ENCODE measurements at places on chromosomes 1 and 21.

GRCh38 chr1:6035719-6036118 is 10.0 kb upstream of the KCNAB2 start:
- DNase-seq: no peak

DNA sequence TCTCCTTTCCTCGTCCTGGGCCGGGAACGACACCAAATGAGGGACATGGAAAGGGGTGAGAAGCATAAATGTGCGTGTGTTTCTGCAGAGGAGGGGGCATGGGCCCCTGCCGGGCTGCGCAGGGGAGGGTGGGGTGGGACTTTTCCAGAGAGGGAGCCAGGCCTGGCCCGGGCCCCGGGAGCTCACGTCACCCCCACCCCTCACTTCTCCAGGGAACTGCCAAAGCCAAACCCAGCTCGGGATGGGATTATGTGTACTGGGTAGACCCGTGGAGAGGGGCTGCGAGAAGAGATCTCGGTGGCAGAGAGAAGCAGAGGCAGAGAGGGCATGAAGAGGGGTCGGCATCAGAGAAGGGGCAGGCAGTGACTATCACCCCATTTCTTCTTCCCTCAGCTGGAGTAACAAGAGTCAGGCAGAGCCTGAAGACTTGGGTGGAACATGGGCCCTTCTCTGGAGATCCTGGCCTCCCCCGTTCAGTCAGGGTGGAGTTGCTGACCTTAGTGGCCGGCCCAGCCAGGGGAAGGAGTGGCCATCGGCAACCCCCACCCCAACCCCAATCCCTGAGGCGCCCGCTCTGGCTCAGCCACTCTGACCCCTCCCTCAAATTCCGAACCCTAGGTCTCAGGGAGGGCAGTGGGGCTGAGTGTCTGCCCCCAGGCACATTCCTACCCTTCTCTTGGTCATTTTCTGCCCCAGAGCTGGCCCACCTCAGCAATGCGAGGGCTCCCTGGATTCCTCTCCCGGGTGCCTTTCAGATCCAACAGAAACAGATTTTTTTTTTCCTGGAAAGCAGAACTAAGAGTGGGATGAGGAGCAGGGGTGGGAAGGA is 1.2 kb downstream of the ADAMTSL4 start:
- no peak for DNase-seq

DNA sequence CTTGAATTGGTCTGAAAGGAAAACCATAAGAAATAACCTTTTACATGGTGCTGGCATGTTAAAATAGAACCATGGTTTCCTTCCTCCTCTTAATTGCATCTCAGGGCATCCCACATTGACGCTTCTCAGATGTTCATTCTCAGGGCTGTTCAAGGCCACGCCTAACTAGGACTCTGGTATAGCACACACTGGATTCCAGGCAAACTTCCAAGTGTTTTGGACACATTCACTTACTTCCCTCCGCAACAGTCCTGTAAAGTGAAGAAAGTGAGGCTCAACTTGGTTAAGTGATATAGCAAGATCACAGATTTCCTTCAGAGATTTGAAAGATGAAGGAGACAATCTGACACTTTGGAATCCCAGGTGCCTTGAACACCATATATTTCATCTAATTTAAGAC is 244.8 kb downstream of the DUSP10 start:
- no peak for DNase-seq

DNA sequence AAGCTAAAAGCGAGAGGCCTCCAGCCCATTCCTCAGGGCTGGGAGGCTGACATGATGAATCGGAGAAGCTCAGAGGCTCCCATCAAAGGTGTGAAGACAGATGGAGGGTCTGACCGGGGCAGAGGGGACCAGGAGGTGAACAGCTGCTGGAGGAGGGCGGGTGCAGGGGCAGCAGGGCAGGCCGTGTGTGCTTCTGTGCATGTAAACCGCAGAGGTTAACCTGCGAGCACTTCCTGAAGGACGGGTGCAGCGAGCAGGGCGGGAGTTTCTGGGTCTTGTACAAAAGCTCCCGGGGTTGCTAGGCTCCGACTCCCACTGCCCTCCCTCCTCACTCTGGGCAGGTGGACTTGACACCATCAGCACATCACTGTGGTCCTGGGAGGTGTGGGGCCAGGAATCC is 75.2 kb downstream of the PAX7 start:
- DNase-seq: no peak

- no peak for DNase-seq
Observed at GRCh38 chr1:159266832-159267231, 35.3 kb upstream of the FCER1A start.

DNA sequence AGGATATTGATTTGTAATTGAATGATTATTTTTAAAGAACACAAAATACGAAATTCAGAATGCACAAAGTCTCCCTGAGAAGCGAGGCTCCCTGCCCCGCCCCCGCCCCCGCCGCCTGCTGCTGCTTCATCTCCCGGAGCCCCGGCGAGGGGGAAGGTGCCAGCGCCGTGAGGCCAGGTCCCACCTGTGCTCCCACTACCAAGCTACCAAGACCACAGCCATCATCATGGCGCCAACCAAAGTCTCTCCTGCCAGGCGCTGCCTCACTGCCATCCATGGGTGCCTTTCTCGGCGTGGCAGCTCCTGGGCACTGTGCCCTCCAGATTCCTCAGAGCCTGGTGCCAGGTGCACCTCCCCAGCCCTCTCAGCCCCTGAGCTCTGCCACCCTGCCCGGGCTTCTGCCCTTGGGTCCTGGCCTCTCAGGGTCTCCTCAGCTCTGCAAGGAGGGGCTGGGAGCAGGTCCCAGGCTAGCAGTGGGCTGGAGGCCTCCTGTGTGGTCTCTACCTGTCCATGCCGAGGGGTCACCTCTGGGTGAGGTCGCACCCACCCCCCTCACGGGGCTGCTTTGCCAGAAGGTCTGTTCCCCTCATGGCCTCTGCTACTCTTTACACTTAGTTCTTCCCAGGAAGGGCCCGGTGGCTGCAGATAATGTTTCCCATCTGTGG is 29.4 kb upstream of the TTC34 start:
- DNase-seq: no peak

GRCh38 chr1:75797273-75797588 is 549 bp downstream of the MSH4 start:
- DNase-seq: no peak

DNA sequence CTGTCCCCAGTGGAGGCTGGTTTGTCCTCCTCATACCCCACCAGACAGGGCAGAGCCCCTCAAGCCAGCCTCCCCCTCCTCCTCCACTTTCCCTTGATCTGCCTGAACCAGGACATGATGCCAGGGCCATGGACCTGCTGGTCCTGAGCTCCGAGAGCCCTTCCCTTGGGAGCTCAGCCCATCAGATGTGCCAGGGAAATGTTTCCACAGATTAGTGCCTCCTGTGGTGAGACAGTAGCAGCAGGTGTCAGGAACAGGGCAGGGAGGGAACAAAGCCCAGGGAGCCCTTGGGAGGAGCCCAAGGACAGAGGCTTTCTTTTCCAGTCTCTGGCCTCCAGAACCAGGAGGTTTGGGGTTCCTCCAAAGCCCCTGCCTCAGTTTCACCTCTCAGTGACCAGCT is 14.6 kb upstream of the SLC41A1 start:
- no peak for DNase-seq

- DNase-seq: no peak
Observed at GRCh38 chr1:63601912-63602311, 8.7 kb downstream of the PGM1 start.

- no peak for DNase-seq
Observed at GRCh38 chr1:167483790-167484189, 34.5 kb downstream of the CD247 start.

- DNase-seq: no peak
Observed at GRCh38 chr1:243345205-243345604, 89.4 kb downstream of the SDCCAG8 start.

- DNase-seq: no peak
Observed at GRCh38 chr1:9624081-9624480, 27.4 kb upstream of the PIK3CD start.
